Activated T-helper 9 cell treated with anti-CD3 and anti-CD28 coated beads, Interleukin-2, amount 50 U/mL, for 16 hours (primary cell): ENCODE measurements at places on chromosomes 4 and X.

- no peak for DNase-seq
These were observed 421 bp upstream of the IGSF1 start for GRCh38 chrX:131289527-131289926.

DNA sequence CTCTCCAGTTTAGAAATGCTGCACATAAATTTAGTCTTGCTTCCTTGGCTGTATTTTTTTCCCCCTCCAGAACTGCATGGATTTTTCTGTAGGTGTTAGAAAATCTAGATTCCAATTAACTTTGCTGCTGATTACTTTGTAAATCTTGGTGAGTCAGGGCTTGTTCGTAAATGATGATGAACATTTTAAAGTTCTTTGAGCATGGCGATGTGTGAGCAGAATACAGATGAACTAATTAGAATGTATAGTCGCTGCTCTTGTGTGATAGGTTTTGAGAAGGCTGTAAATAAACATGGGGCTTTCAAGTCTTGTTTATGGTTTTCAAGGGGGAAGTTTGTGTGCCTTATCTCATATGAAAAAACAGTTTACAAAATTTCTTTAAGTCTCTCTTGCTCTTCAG, 23.3 kb downstream of the LIMCH1 start:
- DNase-seq, result no peak

DNA sequence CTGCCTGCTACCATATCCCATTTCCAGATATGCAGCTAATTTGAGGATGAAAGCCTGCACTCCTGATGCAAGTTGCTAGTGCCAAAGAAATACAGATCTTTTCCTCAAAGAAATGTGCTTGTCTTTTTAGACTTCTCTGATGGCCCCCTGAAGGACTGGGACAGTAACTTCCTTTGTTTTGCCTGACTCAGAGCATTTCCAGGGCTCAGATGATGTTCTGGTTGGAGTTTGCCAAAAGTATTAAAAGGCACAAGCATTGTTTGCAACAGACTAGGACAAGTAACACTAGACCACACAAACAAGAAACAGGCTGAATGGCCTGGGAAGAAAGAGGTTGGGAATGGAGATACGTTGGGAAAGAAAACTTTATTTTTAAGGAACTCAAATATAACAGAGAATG, 175.2 kb downstream of the IL13RA2 start:
- no peak for DNase-seq

GRCh38 chr4:100790836-100791615, 273.2 kb upstream of the EMCN start:
- DNase-seq, result no peak

DNA sequence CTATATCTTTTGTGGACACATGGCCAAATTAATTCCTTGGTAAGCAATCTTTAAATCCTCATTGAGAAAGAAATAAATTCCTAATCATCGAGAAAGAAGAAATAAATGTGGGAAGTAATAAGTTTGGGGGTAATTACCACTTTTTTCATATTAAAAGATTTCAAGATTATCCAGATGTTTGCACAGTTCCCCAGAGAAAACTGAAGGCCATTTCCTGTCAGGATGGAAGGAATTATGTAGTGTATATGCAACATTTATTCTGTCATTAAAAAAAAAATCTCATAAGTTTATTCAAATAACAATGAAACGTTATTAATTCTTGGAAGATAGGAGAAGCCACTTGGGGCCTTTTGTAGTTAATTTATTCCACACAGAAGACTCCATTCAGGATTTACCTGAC, 385.6 kb upstream of the NR3C2 start:
- no peak for DNase-seq

- no peak for DNase-seq
These were observed 12.1 kb downstream of the LAMP2 start for GRCh38 chrX:120456973-120457372.

GRCh38 chr4:48954314-48954713, 31.8 kb upstream of the CWH43 start:
- DNase-seq, result no peak

DNA sequence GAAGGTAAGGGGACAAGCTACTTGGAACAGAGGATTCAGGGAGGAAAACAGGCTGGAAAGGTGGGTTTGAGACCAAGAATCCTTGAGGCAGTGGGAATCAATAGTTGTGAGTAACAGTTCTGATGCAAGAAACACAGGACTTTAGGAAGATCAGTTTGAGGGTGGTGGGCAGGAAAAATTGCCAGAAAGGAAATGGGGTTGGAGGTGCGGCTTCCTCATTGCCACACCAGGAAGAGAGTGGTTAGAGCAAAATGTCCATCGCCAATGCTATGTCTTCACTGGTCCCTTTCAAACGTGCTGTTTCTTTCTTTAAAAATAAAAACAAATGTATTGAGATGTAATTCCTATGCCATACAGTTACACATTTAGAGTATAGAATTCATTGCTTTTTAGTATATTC, 57.1 kb upstream of the NOCT start:
- DNase-seq, result no peak

DNA sequence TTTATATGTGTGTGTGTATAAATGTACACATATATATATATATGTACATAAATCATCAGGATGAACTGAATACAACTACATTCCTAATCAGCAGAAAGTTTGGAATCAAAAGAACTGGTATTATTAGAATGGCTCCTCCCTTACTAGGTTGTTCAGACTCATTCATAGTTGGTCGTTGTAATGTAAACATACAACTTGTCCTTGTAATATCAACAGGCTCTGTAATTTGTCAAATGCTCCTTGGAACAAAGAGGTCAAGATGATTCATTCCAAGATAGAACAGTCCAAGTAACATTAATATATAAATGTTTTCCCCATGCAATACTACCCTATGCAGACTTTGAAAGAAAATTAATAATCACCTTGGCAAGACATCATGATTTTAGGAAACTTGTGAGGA, 351.4 kb upstream of the SMIM31 start:
- no peak for DNase-seq

DNA sequence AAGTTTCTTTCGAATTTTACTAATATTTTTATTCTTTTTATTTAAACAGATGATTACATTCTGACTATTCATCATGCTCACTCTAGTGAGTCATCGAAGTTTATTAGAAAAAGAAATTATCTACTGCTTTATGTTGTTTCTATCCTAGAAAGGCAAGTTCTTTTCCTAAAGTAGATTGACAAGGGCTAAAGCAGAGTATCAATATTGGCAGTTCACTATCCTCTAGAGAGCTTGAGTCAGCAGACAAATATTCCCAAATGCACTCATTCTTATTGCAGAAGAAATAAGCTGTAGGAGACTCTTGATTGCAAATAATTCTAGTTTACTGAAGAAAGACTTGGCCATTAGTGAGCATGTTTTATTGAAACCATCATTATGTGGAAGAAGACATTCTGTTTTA, 911.8 kb downstream of the CENPC start:
- no peak for DNase-seq

DNA sequence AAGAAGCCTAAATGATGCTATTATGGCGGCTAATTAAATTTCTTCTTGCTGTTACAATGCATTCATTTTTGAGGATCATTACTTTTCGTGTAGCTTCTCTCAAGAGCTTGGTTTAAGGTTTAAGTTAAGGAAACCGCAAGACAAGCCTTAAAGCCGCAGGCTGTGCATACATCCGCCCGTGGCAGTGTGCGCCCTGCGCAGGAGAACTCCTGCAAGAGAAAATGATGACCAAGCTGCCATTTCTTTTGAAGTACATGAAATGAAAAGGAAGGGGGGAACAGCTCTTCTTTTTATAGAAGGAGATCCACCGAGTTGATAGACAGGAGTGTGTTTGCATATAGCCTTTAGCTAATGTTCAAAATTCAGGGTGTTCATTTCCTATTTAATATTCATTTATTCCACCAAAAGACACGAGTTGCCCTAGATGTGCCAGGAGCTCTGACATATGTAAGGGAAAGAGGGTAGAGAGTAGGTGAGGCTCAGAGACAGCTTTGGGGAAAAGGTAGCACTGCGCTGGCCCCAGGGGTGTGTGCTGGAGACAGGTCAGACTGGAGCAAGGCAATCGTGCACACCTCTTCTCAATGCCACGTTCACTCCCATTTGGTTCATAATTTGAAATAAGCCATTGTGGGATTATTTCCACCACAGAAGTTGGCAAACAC, 112.1 kb upstream of the LDB2 start:
- DNase-seq, result no peak

DNA sequence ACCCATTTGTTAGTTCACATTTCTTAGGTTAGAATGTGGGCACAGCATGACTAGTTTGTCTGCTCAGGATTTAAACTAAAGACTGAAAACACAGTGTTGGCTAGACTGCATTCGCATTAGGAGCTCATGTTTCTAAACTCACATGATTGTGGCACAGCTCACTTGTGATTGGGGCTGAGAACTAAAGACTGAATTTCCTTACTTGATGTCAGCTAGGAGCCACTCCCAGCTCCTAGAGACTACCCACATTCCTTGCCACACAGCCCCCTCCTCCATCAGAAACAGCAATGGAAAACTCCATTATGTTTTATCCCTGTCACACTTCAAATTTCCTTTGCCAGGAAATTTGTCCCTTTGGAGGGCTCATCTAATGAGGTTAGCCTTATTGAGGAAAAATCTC, 170.2 kb upstream of the NUDT6 start:
- no peak for DNase-seq

GRCh38 chr4:110062166-110062565, 136.2 kb downstream of the ELOVL6 start:
- no peak for DNase-seq
